ENCODE measurements at places on chromosomes 3 and 15. TPM values are rescaled to one million over a fixed set of nuclear protein-coding genes. Genes with fewer than 3 reads are reported as not detected.
A peak's percentile ranks its signal among the peaks of the same experiment; 100 is the strongest.

- no peaks in the 10 kb centered on the region for H3K4me1 ChIP-seq
- no peaks in the 10 kb centered on the region for H3K36me3 ChIP-seq
- no peak overlapping the region for H3K4me3 ChIP-seq
- H3K27me3 ChIP-seq, result no peaks in the 10 kb centered on the region
- no peak for DNase-seq
Observed at GRCh38 chr3:27034255-27034654, 334.9 kb downstream of the NEK10 start.

DNA sequence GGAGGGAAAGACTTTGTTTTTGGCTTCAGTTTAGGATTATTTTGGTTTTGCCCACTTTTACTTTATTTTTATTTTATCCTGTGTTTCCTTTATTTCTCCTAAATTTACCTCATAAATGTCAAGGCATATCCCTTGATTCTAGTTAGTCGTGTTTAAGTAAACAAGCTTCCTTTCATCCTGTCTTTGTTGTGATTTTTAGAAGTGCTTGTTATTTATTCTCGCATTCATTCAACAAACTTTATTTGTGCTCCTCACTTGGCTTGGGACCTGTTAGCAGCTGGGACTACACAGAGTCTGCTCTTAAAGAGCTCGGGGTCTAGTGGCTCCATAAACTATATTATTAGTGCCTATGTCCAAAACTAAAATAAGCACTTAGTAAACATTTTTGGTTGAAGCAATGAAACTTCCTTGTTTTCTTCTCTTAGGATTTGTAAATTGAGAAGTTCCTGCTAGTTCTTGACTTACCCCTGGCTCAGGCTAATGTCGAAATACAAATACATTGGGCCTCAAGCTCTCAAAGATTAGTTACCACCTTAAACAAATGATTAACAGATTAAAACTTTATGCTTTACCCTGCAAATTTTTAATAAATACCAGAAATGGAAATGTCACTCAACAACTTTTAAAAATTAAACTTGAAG is 19.0 kb upstream of the DMXL2 start:
- H3K36me3 ChIP-seq, result no peaks in the 10 kb centered on the region
- DNase-seq, result no peak
- no peak overlapping the region for H3K4me3 ChIP-seq
- H3K27me3 ChIP-seq, result no peaks in the 10 kb centered on the region

GRCh38 chr15:22778796-22779195 is 7.6 kb upstream of the NIPA1 start:
- H3K4me1 ChIP-seq, result no peaks in the 10 kb centered on the region
- DNase-seq, result no peak

- H3K27ac ChIP-seq, result no peak overlapping the region
- peak; percentile 37 for DNase-seq
- no peak overlapping the region for H3K4me3 ChIP-seq
- H3K4me1 ChIP-seq, result no peaks in the 10 kb centered on the region
- no peaks in the 10 kb centered on the region for H3K36me3 ChIP-seq
Observed at GRCh38 chr3:53818221-53819162, 27.7 kb downstream of the CHDH start.

GRCh38 chr15:57922776-57923175 is 142.7 kb downstream of the ALDH1A2 start:
- no peaks in the 10 kb centered on the region for H3K27me3 ChIP-seq
- peak overlapping the region; percentile 41 for H3K27ac ChIP-seq
- no peak overlapping the region for H3K4me3 ChIP-seq
- H3K36me3 ChIP-seq, result no peaks in the 10 kb centered on the region
- DNase-seq, result no peak

- no peak overlapping the region for H3K4me3 ChIP-seq
- no peak for DNase-seq
- H3K27me3 ChIP-seq, result no peaks in the 10 kb centered on the region
- H3K36me3 ChIP-seq, result peaks cover under 1% of the 10 kb centered on the region
Observed at GRCh38 chr15:42203891-42204290, 4.2 kb downstream of the VPS39 start.

DNA sequence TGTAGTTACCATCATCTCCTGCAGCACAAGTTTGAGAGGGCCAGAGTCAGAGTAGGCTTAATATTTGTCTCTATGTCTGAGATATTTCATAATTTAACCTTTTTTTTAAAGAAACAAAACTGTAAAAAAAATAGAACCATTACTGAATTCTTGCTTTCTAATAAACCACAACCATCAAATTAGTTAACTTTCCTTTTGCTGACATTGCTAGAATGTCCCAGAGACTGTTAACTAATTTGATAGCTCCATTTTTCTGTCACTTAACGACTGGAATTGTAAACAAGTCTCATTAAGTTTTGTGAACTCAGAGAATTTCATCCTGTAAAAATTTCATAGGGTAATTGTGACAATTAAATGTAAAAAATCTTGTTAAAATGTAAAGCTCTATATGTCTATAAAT is 35.6 kb downstream of the IMPG2 start:
- no peaks in the 10 kb centered on the region for H3K4me1 ChIP-seq
- H3K27me3 ChIP-seq, result no peaks in the 10 kb centered on the region
- H3K4me3 ChIP-seq, result no peak overlapping the region

- DNase-seq, result no peak
- no peaks in the 10 kb centered on the region for H3K36me3 ChIP-seq
- no peaks in the 10 kb centered on the region for H3K27me3 ChIP-seq
- no peaks in the 10 kb centered on the region for H3K4me1 ChIP-seq
Observed at GRCh38 chr3:94081884-94082283, 19.0 kb downstream of the NSUN3 start.

- DNase-seq, result no peak
- no peaks in the 10 kb centered on the region for H3K27me3 ChIP-seq
- H3K4me3 ChIP-seq, result no peak overlapping the region
- H3K27ac ChIP-seq, result peak overlapping the region; percentile 83
- H3K36me3 ChIP-seq, result no peaks in the 10 kb centered on the region
Observed at GRCh38 chr3:108223928-108224327, 1.7 kb upstream of the IFT57 start.

GRCh38 chr3:79517766-79518413 is 249.9 kb downstream of the ROBO1 start:
- H3K27ac ChIP-seq, result no peak overlapping the region
- H3K27me3 ChIP-seq, result no peaks in the 10 kb centered on the region
- no peaks in the 10 kb centered on the region for H3K36me3 ChIP-seq
- no peaks in the 10 kb centered on the region for H3K4me1 ChIP-seq

GRCh38 chr3:62277986-62278385 is 95.4 kb downstream of the FEZF2 start:
- no peak for DNase-seq
- no peaks in the 10 kb centered on the region for H3K4me1 ChIP-seq
- no peak overlapping the region for H3K4me3 ChIP-seq
- no peak overlapping the region for H3K27ac ChIP-seq
- no peaks in the 10 kb centered on the region for H3K27me3 ChIP-seq
- peaks cover 89% of the 10 kb centered on the region for H3K36me3 ChIP-seq

- H3K36me3 ChIP-seq, result no peaks in the 10 kb centered on the region
- H3K27me3 ChIP-seq, result no peaks in the 10 kb centered on the region
- no peak overlapping the region for H3K27ac ChIP-seq
- DNase-seq, result no peak
- no peaks in the 10 kb centered on the region for H3K4me1 ChIP-seq
- no peak overlapping the region for H3K4me3 ChIP-seq
Observed at GRCh38 chr3:32978331-32978730, 26.9 kb downstream of the CCR4 start.

DNA sequence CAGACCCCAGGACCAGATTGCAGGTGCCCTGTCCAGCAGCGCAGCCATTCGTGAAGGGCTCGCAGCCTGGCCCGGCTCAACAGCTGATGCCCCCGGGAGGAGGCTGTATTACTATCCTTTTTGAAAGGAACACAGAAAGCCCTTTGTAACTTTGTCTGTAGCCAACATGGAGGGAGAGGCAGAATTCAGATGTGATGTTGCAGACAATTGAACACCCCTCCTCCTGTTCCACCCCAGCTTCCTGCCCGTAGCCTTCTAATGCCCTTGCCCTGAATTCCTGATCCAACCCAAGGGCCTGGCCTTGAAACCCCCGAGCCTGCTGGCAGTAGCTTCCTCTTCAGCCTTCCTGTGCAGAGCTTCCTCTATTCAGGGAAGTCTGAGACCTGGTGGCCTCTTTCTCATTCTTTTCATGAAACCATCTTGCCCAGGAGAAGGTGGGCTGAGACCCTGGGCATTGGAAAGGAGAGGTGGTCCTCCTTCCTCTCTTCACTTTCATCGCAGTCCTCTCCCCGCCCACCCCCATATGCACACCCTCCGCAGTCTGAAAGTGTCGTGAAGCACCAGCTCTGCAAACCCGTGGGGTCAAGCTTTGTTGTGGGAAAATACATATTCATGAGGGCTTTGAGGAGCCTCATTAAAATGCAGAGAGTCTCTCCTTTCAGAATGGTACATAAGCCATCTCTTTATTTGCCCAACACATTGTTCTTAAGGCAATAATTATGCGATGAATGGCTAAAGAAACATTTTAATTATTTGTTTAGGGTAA is 109.2 kb downstream of the APBA2 start:
- no peak overlapping the region for H3K4me3 ChIP-seq
- no peaks in the 10 kb centered on the region for H3K27me3 ChIP-seq
- H3K27ac ChIP-seq, result no peak overlapping the region
- no peaks in the 10 kb centered on the region for H3K36me3 ChIP-seq
- H3K4me1 ChIP-seq, result no peaks in the 10 kb centered on the region
- no peak for DNase-seq

DNA sequence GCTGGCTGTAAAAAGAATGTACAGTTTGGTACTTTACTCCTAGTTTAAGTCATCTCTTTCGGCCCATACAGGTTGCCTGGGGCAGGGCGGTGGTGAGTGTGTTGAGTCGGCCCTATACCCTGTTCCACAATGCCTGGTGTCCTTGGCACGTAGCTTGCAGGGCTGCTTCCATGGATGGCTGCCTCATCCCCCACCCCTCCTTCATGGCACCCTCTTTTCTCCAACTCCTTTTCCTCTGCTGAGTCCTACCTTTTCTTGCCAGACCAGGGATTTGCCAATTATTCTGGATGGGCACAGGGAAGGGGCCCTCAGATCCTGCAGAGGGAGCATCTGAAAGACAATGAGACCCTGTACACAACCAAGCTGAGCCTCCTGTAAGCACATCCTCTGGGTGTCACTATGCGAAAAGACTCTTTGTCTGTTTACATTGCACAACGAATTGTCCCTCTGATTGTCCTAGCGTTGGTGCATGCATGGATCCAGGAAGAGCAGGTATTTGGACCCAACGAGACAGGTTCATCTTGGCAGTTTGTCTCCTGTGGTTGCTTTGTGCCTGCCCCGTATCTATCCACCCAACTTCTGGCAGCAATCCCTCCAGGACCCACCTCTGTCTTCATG is 73.6 kb upstream of the CGNL1 start:
- no peaks in the 10 kb centered on the region for H3K36me3 ChIP-seq
- H3K4me3 ChIP-seq, result no peak overlapping the region
- DNase-seq, result peak; percentile 24
- no peaks in the 10 kb centered on the region for H3K4me1 ChIP-seq
- H3K27me3 ChIP-seq, result no peaks in the 10 kb centered on the region

GRCh38 chr3:98796334-98796733 is 33.2 kb downstream of the ST3GAL6 start:
- no peak for DNase-seq
- H3K27ac ChIP-seq, result no peak overlapping the region
- peaks cover 15% of the 10 kb centered on the region for H3K36me3 ChIP-seq
- H3K4me1 ChIP-seq, result no peaks in the 10 kb centered on the region
- H3K27me3 ChIP-seq, result no peaks in the 10 kb centered on the region

- H3K27ac ChIP-seq, result no peak overlapping the region
- H3K4me3 ChIP-seq, result no peak overlapping the region
- H3K27me3 ChIP-seq, result no peaks in the 10 kb centered on the region
- no peaks in the 10 kb centered on the region for H3K36me3 ChIP-seq
- H3K4me1 ChIP-seq, result peaks cover 17% of the 10 kb centered on the region
Observed at GRCh38 chr15:25441111-25441510, 2.3 kb upstream of the UBE3A start.

GRCh38 chr15:73354241-73354640 is 14.5 kb downstream of the HCN4 start:
- H3K4me3 ChIP-seq, result no peak overlapping the region
- no peaks in the 10 kb centered on the region for H3K36me3 ChIP-seq
- no peaks in the 10 kb centered on the region for H3K27me3 ChIP-seq

DNA sequence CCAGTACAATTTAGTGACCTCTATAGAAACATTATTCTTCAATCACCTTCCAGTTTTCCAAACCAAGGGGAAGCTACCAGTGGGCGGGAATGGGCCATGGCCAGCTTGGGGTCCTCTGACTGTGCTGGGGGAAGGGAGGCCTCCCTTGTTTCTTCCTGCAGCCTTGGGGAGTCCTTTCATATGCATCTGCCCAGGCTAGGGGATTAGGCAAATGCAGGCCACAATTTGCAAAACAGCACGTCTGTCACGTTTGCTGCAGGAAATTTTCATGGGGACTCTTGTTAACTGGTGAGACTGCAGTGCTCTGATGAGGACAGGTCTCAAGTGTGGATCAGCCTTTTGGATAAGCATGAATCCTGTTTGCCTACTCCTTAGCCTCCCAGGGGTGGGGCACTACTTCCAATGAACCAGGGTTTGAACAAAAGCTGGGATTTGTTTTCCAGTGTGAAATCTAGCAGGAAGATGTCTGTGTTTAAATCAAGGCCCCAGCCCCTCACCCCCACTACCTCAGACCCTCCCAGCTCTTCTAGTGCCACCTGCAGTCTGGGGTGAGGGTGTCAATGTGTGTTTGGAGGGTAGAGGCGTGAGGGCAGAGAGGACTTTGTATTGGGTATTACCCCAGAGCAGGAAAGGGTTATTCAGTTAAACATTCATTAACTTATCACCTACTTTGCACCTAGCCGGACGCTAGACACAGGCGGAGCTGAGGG is 219.9 kb downstream of the OPA1 start:
- no peaks in the 10 kb centered on the region for H3K27me3 ChIP-seq
- H3K4me1 ChIP-seq, result no peaks in the 10 kb centered on the region

DNA sequence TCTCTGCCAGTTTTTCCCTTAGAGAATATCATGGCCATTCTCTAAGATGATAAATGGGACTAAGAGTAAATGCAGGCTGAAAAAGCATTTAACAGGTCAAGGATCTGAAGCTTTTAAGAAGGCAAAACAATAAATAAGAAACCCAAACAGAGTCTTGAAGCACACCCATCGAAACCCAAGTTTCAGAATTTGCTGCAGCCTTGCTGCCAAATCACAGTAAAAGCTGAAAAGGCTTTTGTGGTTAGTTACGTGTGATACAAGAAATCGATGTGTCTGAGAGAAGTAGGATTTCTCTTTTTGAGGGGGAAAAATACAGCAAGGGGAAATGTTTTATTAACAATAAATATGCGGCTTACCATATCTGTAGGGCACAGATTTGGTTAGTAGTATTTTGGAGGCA is 92.0 kb downstream of the IGF1R start:
- no peaks in the 10 kb centered on the region for H3K36me3 ChIP-seq
- H3K4me3 ChIP-seq, result no peak overlapping the region
- H3K27me3 ChIP-seq, result no peaks in the 10 kb centered on the region
- no peak for DNase-seq

GRCh38 chr3:179082416-179082815 is 10.8 kb upstream of the ZMAT3 start:
- no peaks in the 10 kb centered on the region for H3K4me1 ChIP-seq
- no peak for DNase-seq
- H3K36me3 ChIP-seq, result no peaks in the 10 kb centered on the region
- H3K4me3 ChIP-seq, result no peak overlapping the region

The DCP1A gene
- total RNA-seq, result 22.4 TPM

The CGNL1 gene
- total RNA-seq, result 1.9 TPM

The SAMD7 gene
- not detected for total RNA-seq

The CRYGS gene
- total RNA-seq, result 1.5 TPM

The TM4SF1 gene
- total RNA-seq, result 47.4 TPM

The C3orf20 gene
- total RNA-seq, result 0.16 TPM

The VIPR1 gene
- 2.8 TPM for total RNA-seq

The TASOR gene
- total RNA-seq, result 84.9 TPM

The VGLL3 gene
- total RNA-seq, result 35.0 TPM

The EMC7 gene
- total RNA-seq, result 49.3 TPM

The CASR gene
- under 0.01 TPM for total RNA-seq
